ENCODE measurements at places on chromosomes 2 and 18. TPM values are rescaled to one million over a fixed set of nuclear protein-coding genes. Genes with fewer than 3 reads are reported as not detected.
A peak's percentile ranks its signal among the peaks of the same experiment; 100 is the strongest.

Gene GALNT13
- total RNA-seq: not detected

Gene CD8B2
- total RNA-seq: 3.6 TPM

Gene FBXO48
- 1.6 TPM for total RNA-seq

Gene CNRIP1
- total RNA-seq: 0.11 TPM

Gene GALNT14
- total RNA-seq: 0.74 TPM

Gene NRP2
- 0.94 TPM for total RNA-seq

- peak; percentile 65 for DNase-seq
These were observed 225.3 kb upstream of the HDAC4 start for GRCh38 chr2:239625971-239626734.

- DNase-seq: no peak
These were observed 181.6 kb upstream of the HS6ST1 start for GRCh38 chr2:128500138-128500800.

GRCh38 chr2:112310906-112311305 lies 35.5 kb downstream of the ZC3H6 start:
- DNase-seq: no peak

- peak; percentile 49 for DNase-seq
These were observed 111.9 kb downstream of the NCK2 start for GRCh38 chr2:105856581-105856980.

GRCh38 chr2:190648289-190649034 lies 421 bp upstream of the NAB1 start:
- DNase-seq: peak; percentile 88

DNA sequence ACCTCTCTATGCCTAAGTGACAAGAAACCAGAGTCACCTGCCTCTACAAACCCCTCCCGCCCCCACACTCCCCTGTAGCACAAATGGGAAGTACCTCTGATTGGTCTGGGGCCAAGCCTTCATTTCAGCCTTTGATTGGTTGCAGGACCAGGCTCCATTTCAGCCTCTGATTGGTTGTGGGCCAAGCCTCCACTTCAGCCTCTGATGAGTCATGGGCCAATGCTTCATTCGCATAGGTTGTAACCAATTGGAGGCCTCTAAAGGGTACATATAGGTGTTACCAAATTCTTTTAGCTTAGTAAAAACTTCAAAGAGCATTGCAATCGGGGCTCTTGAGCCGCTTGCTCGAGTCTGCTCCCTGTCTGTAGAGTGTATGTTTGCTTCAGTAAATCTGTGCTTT lies 25.0 kb downstream of the CCDC102B start:
- no peak for DNase-seq

DNA sequence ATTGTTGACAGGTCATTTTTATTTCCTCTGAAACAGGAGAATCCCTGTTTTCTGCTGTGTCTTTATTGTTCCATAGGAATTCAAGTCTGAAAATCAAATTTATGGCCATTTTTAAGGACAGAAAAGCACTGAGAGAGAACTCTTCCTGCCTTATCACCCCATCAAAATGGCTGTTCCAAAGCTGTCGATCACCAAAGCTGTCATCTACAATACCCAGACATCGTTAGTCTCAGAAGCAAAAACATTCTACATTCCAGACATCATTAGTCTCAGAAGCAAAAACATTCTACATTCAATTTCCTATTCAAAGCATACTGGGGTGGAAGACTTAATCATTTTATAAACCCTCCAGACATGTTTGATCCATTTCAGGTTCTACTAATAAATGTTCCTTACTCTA lies 44.4 kb downstream of the SCRN3 start:
- no peak for DNase-seq

DNA sequence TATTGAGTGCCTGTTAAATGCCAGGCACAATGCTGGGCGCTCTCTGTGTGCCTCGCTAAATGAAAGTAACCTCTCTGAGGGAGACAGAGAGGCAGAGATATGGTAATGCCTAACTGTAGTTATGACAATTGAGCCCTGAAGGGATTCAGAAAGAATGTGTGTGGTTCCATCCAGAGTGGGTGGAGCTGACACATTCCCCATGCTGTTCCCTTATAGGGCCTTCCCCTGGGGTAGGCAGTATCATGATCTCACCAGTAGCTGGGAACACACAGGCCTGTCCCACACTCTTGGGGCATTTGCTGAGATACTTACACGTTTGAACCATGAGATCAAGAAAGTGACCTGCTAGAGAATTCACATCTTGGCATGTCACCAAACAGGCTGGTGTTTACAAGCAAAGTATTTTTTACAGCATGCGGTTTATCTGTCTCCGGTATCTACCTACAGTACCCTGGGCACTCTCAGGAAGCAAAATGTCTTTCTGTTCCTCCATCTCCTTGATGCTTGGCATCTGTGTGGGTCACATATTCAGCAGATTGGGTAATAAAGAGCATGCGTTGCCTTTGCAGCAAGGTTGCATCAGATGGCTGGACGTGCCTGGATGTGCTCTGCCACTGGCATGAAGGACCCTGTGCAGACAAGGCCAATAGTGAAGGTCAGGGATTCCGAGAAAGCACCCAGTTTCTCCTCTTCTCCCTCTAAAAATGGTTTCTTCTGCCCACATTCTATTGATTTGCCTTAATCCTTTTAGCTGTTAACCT lies 9.4 kb downstream of the CTIF start:
- no peak for DNase-seq
